Activated CD4-positive, alpha-beta memory T cell treated with anti-CD3 and anti-CD28 coated beads for 36 hours (primary cell): ENCODE measurements at places on chromosomes 5 and 9.

- no peak for DNase-seq
Observed at GRCh38 chr5:139438707-139439012, 665 bp downstream of the DNAJC18 start.

- DNase-seq: no peak
Observed at GRCh38 chr9:124475158-124475867, 25.1 kb downstream of the ADGRD2 start.

DNA sequence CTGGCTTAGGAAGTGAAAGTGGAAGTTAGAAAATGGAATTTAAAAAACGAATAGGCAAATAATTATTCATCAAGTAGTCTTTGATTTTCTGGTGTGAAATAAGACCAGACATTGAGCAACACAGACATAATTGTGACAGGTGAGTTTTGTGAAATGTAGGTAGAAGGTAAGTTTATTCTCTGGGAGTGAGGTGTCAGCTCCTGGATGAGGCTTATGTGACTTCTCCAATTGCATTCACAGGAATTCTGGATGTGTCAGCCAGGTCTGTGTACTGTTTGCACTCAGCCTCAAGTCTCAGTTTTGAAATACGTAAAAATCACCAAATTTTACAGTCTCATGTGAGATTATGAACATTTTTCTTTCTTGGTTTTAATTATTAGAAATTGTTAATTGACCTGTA lies 537.6 kb downstream of the CETN3 start:
- no peak for DNase-seq

DNA sequence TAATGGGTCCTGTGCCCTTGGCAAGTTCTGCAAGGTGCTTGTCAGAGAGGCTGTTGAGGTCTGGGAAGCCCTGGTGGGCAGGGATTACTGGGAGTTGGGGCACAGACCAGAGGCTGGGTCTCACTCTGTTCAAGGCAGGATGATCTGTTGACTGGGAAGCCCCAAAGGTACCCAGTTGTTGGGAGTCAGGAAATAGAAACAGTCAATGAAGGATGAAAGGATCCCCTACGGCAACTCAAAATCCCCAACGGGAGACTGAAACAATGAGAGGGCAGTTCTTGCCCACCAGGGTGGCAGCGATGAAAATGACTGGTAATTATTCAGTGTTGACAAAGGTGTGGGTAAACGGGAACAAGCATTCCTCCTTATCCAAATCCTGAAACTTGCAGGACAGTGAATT lies 31.2 kb downstream of the BNIP1 start:
- DNase-seq: no peak

DNA sequence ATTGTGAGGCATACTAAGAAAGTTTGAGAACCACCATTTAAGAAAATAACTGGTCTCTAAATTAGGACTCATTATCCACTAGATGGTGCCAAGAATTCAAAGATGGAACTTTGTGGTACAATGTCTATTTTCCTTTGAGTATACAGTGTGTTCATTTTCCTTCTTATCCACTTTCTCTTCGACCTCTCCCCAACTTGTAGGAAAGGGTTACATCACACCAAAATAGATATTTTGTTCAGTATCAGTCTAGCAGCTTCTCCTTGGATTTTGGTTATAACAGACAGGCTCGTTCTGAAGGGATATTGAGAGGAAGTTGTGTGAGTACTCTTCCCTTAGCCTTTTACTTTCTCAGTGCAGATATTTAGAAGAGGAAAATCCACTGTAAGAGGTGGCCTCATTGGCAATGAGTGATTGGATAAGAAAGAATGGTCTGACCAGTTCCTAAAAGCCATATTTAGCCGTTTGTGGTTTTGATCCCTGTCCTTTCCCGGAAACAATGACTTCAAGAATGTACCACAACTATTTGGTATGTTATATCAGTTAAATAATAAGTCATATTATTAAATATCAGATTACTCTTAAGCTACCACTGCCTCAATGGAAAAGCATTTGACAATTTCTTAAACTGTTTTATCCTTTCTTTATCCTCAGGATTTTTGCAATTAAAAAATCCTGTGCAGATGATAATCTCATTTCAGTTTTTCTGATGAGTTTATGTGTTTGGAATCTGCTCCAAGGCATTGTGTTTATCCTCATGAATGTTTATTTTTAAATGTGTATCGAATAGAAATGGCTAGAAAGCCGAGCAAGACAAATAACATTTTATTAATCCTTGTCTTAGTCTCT lies 69.0 kb upstream of the GRAMD2B start:
- DNase-seq: no peak

DNA sequence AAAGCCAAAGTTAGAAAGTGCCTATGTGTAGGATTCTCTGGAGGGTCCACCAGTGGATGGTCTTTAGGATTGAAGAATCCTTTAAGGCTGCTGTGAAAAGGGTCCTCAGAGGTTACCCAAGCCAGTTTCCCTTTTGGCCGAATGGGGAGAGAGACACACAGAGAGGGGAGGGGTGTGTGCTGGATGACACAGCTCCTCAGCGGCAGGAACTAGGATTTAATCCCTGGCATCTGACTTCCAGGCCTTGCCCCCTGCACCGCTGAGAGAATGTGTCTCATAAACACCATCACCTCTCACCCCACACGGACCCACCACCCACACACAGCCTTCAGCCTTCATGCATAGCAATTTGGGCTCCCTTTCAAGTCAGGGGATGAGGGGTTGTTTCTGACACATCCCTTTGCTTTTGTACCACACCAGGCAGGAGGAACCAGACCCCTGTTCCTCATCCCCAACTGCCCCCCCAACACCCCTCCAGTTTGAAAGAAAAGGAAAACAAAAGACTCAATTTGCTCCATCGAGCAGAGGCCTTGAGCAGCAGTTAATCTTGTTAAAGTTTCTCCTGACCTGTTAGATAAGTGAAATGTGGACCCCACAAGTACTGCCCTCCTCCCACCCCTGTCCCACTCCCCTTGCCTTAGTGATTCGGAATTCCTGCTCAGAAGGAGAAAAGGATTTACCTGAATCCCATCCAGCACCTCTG lies 4.0 kb downstream of the PAPPA start:
- DNase-seq: no peak

DNA sequence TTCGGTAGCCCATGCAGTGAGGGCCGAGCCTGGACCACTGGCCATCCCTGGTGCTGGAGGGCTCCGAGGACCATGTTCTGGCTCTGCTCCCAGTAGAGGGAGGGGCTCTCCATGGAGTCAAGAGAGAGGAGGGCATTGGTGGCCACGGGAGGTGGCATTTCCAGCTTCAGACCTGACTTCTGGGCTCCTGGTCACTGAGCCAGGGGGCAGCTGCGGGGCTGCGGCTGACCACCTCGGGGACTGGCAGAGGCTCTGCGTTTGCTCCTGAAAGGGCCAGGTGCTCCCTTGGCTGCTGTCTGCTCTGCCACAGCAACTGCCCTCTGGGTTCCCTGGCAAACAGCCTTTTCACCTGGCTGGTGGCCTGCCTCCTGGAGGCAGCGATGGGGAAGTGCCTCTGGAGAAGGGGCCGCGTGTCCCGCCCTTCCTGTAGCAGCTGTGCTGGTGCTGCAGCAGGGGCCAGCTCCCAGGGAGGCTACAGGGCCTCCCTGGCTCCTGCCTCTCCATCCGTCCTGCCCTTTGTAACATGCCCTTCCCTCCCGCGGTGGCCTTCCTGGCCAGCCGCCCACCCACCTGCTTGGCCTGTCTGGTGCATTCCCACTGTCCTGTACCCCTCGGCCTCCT lies 144.6 kb downstream of the CACNA1B start:
- peak; percentile 41 for DNase-seq

GRCh38 chr5:133612249-133612860 lies at the start of gene FSTL4:
Gene FSTL4 (minus strand): TSS chr5:133612541.
- DNase-seq: peak; percentile 42
